ENCODE measurements at places on chromosomes 7 and 10.

DNA sequence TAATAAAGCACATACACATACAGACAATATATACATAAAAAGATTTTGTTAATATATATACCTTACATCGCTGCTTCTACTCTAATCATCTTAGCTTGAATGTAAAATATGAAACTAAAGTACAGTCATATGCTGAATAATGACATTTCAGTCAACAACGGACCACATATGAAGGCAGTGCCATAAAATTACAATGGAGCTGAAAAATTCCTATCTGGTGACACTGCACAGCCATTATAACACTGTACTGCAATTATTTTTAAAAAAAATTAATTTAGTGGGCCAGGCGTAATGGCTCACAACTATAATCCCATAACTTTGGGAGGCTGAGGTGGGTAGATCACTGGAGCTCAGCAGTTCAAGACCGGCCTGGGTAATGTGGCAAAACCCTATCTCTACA lies 122.3 kb downstream of the JMJD1C start:
- DNase-seq, result no peak

GRCh38 chr7:19117870-19118608 lies 603 bp upstream of the TWIST1 start:
- DNase-seq, result no peak

DNA sequence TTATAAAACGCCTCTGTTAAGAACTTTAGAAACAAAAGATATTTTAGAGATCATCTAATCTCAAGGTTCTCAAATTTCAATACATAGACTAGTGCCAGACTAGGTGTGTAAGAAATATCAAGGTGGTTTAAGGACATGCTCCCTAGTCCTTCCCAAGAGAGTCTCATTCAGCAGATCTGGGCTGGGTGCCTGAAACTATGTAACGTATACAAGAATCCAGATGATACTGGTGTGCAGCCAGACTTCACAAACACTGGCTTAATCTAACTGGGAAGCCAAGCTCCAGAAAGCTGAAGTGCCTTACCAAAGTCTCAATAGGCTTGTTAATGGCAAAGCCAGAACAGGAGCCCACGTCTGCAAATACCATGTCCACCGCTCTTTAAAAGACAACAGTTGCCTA lies 105.0 kb upstream of the AMPH start:
- DNase-seq, result no peak

GRCh38 chr10:123928427-123928826 lies 36.8 kb upstream of the CPXM2 start:
- DNase-seq, result no peak

DNA sequence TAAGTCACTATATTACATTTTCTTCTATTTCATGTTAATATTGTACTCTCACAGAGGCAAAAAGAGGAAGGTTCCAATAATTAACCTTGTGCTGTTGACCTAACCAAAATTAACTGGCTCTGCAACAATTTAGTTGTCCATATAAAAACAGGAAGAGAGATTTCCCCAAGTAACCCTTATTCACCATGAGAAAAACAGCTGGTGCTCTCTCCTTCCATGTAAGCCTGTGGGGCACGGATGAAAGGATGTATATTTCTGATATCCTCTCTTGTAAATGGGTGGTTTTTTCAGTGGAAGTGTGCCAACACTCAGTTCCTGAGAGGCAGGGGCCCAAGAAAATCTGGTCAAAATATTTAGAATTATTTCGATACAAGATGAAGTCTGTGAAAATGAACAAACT lies 358.1 kb downstream of the CRPPA start:
- peak; percentile 47 for DNase-seq

GRCh38 chr10:85477979-85478378 lies 888.6 kb downstream of the GRID1 start:
- no peak for DNase-seq

DNA sequence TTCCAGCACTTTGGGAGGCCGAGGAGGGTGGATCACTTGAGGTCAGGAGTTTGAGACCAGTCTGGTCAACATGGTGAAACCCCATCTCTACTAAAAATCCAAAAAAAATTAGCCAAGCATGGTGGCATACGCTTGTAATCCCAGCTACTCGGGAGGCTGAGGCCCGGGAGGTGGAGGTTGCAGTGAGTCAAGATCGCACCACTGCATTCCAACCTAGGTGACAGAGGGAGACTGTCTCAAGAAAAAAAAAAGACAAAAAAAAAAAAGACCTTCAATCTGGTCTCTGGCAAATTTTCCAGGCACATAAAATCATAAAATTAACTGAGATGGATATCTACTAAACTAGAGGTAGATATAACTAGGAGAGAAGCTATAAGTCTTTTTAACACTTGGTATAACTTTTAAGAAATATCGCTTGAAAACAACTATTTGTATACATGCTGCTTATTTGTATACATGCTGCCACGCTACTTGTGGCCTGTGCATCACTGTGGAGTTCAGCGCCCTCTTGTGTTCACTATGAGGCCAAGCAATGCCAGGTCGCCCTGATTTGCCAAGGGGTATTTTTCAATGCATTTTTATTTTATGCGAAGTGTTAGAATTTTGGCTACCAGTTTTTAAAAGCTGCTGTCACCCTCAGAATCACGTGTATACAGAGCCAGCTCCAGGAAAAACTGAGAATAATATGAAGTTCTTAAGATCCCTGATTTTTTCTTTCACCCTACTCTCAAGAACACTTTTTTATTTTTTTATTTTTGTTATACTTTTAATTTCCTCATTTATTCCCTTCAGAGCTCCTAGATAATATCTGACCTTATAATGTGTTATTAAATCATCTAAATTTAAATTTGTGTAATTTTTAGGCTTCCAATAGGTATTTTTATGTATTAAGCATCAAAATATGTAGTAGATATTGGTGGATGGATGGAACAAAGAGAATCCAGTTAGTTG lies 26.7 kb downstream of the CYCS start:
- DNase-seq, result peak; percentile 86

GRCh38 chr10:104233817-104234216 lies 1.7 kb upstream of the CFAP43 start:
- DNase-seq, result no peak

- peak; percentile 96 for DNase-seq
These were observed 84.6 kb upstream of the PDGFA start for GRCh38 chr7:604001-604883.

DNA sequence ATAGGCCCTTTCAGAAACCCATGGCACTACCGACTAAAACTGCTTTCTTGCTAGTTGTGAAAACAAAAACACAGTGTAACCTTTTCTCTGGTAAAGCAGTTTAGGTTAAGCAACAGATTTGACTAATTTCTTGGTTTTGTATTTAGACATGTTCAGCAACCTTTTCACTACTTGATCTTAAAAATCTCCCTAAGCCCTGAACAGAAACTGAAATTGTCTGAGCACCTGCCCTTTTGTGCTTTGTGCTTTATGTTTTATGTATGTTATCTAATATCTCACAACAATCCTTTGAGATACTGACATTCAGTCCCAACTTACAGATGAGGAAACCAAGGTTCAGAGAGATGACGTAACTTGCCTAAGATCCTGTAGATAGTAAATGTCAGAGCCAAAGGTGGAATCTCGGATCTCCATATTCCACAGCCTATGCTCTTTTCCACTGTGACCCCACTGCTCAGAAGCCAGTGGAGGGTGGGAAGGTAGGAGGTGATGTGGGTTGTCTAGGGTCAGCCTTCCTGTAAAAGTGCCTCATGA lies 146.6 kb downstream of the LCOR start:
- no peak for DNase-seq

GRCh38 chr10:9289811-9290210 lies 1235.3 kb downstream of the GATA3 start:
- DNase-seq, result peak; percentile 35

GRCh38 chr10:96230527-96230926 lies 40.8 kb downstream of the BLNK start:
- DNase-seq, result no peak

DNA sequence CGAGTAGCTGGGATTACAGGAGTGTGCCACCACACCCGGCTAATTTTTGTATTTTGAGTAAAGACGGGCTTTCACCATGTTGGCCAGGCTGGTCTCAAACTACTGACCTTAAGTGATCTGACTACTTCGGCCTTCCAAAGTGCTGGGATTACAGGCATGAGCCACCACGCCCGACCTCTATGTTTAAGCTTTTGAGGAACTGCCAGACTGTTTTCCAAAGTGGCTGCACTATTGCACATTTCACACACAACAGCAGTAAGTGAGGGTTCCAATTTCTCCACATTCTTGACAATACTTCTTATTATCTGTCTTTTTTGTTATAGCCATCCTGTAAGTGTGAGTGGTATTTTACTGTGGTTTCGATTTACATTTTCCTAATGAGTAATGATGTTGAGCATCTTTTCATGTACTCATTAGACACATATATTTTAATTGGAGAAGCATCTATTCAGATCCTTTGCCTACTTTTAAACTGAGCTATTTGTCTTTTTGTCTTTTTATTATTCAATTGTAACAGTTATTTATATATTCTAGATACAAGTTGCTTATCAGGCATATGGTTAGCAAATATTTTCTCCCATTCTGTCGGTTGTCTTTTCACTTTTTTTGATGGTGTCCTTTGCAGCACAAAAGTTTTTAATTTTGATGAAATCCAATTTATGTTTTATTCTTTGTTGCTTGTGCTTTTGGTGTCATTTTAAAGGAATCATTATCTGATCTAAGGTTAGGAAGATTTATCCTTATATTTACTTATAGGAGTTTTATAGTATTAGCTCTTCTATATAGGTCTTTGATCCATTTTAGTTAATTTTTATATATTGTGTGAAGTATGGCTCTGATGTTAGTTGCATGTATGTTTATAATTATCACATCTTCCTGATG lies 12.8 kb upstream of the IRF5 start:
- no peak for DNase-seq

GRCh38 chr7:55521917-55522902 lies 50.1 kb downstream of the VOPP1 start:
- no peak for DNase-seq

- DNase-seq, result no peak
These were observed 14.4 kb downstream of the NPSR1 start for GRCh38 chr7:34672430-34672829.

DNA sequence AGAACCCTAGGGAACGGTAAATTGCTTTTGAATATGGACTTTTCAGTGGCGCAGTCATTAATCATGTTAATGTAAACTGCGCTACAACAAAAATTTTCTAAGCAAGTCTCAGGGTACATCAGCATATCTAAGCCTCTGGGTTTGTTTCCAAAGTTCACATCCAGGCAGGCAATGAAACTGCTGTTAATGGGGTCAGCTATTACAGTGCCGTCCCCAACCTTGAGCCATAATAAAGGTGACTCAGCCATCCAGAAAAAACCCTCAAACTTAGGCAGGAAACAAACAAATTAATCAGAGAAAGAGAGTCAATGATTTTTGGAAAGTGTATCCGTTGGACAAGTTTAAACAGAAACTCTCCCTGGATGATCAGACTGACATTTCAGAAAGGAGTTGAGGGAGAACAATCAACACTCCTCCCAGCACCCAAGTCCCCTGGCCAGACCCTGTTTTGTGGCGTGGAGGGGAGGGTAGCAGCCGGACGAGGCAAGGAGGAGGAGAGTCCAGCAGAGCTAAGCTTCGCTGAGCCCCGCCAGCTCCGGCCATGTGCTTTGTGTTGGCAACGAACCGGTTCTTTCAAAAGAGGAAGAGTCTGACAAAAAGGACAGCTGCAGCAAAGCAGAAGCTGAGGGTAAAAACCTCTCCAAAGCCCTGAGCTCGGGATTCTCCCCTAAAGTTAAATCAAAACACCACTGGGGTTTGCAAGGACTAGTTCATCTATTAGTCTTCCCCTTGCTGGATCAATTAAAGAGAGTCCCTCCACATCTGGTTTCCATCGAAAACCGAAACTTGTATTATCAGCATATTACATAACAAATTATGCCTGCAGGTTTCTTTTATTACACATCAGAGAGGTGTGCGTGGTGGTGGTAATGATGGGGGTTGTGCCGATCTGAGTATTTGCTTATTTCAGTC lies 3.6 kb downstream of the FAM53B start:
- DNase-seq, result peak; percentile 79

- no peak for DNase-seq
These were observed 106.5 kb upstream of the ANLN start for GRCh38 chr7:36283181-36283580.

DNA sequence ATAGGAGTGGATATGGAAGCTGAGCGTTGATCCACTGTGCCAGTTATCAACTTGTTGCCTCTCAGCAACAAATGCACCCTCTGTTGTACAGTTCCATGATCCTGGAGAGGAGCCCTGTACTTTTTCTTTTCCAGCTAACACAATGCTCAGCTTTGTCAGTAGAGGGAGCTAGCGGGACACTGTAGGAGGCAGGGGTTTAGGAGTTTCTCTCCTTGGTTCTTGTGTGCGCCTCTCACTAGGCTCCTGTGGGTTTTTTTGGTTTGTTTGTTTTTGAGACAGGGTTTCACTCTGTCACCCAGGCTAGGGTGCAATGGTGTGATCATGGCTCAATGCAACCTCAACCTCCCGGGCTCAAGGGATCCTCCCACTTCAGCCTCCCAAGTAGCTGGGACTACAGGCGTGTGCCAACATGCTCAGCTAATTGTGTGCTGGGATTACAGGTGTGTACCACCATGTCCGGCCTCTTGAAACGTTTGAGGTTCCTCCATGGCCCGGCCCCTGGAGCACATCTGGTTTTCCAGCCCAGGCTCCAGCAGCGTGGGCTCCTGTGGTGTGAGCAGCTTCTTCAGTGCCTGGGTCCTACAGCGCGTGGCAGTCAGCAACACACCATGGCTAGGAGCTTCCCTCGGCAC lies 12.0 kb upstream of the MARVELD1 start:
- peak; percentile 90 for DNase-seq

- no peak for DNase-seq
These were observed 957.1 kb downstream of the SORCS3 start for GRCh38 chr10:105598207-105598606.

DNA sequence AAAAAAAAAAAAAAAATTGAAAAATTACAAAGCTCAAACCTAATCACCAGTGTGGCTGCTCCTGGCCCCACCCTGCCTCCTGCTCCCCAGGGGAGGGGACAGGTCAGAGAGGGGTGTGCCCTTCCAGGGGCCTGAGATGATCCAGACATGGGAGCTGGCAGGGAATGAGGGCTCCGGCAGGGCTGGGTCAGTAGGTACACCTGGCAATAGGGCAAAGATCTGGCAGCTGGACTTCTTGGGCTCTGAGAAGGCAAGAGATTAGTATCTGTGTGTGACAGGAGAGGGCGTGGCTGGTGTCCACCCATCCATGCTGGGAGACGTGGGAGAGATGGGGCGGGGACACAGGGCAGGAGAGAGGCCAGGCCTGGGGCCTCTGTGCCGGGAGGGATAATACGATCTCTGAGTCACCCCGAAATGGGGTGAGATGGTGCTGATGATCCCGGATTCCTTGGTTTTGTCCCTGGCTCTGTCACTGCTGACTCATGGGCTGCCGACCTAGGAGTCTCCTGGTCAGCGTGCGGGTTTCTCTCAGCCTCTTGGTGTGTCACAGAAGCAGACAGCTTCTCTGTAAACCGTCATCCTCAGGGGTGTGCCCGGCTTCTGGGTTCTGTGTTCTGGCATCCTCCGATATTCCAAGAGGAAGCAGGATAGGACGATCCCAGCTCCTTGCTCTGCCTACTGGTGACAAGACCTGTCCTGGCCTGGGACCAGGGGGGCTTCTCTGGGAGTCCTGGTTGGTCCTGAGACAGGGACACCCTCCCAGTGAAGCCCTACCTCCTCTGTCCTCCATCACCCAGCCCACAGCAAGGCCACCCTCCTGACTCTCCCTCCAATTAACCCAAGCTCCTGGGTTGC lies 8.2 kb upstream of the CLDN4 start:
- DNase-seq, result peak; percentile 48

GRCh38 chr7:152341039-152341913 lies 94.5 kb downstream of the KMT2C start:
- DNase-seq, result peak; percentile 71
